Activated naive CD4-positive, alpha-beta T cell treated with anti-CD3 and anti-CD28 coated beads for 36 hours (primary cell): ENCODE measurements at places on chromosomes 5 and 9.

GRCh38 chr9:72454871-72455491 is 66.4 kb upstream of the TMC1 start:
- DNase-seq, result no peak

- DNase-seq, result no peak
These were observed 101.6 kb upstream of the APC start for GRCh38 chr5:112635771-112636731.

GRCh38 chr5:174078416-174078815 is 32.9 kb downstream of the NSG2 start:
- DNase-seq, result no peak

GRCh38 chr9:15509931-15510788 is 610 bp downstream of the PSIP1 start:
- DNase-seq, result peak; percentile 77

DNA sequence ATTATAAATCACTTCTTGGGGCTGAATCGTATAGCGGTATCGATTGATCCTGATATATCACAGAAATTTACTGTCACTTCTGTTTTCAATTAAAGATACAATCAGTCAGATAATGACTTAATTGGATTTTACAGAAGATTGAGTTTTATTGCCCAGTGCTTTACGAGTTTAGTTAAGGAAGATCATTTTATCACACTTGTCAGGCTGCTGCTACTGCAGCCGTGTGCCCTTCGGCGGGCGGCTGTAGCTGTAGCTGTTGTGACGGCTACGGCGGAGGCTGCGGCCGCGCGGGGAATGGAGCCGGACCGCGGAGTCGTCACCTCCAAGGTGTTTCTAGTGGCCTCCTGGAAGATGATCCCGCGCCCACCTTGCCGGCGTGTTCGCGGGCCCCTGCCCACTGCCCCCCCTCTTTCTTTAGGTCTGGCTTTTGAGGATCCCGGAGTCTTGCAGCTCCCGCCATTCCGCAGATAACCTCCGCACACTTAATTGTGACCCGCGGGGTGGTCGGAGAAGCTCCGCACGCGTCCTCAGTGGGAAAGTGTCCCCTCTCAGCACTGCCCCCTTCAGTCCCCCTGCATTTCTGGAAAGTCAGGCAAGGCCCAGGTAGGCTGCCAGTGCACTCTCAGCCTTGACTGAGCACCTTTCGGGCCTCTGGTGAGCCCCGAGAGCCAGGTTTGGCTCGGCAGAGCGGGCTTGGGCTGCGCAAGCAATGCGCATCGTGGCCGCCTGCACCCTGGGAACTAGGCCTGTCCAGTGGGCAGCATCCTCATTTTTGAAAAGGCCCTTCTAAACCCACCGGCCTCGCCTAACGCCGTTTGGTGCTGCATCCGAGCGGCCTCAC is 6.9 kb upstream of the DMRT3 start:
- DNase-seq, result no peak

GRCh38 chr9:135997090-135998015 is 36.2 kb upstream of the UBAC1 start:
- no peak for DNase-seq

DNA sequence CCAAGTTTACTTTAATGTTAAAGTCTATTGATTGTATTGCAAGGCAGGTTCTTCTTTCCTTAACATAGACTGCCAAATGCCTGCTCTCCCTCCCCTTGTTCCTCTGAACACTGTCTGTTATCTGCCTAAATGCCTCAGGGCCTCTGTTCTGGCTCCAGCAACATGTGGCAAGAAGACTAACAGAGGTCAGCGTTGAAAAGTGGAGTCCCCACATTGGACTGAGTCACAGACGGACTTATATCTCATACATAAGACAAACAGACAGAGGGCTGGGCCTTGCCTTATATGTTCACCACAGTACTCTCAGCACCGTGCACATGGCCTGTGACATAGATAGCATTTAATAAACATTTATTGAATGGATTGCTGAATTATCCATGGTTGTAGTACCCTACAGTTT is 91.4 kb downstream of the TSSK1B start:
- no peak for DNase-seq

- DNase-seq, result no peak
These were observed 26.7 kb upstream of the ECM2 start for GRCh38 chr9:92562461-92562967.

DNA sequence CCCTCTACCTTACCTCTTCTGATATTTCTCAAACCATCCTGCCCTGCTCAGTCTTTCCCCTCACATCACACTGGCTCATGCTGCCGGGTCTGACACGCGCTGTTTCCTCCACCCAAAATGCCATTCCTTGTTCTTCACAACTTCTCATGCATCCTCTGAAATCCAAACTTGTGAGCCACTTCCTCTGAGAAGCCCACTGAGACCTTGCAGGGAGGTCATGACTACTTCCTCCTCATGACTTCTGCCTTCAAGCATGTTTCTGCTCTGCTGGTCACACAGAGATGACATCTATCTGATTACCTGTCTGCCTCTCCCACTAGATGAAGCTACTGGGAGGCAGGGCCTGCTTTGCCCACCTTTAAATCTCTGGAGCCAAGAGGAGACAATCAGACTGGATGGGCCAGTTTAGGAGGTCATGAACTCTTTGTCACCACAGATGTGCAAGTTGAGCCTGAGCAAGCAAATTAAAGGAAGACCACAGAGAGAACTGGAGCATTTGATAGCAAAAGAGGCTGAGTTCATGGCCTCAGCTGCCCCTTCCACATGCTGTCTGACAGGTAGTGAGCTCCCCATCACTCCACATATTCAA is 119.8 kb upstream of the TBC1D2 start:
- no peak for DNase-seq

GRCh38 chr9:92654481-92655301 is 15.2 kb downstream of the IPPK start:
- no peak for DNase-seq

- no peak for DNase-seq
These were observed 259.0 kb downstream of the GADD45G start for GRCh38 chr9:89863837-89864236.
